Activated naive CD8-positive, alpha-beta T cell treated with anti-CD3 and anti-CD28 coated beads, Interleukin-2, amount 50 U/mL, for 16 hours (primary cell): ENCODE measurements at places on chromosomes 7 and 10.

DNA sequence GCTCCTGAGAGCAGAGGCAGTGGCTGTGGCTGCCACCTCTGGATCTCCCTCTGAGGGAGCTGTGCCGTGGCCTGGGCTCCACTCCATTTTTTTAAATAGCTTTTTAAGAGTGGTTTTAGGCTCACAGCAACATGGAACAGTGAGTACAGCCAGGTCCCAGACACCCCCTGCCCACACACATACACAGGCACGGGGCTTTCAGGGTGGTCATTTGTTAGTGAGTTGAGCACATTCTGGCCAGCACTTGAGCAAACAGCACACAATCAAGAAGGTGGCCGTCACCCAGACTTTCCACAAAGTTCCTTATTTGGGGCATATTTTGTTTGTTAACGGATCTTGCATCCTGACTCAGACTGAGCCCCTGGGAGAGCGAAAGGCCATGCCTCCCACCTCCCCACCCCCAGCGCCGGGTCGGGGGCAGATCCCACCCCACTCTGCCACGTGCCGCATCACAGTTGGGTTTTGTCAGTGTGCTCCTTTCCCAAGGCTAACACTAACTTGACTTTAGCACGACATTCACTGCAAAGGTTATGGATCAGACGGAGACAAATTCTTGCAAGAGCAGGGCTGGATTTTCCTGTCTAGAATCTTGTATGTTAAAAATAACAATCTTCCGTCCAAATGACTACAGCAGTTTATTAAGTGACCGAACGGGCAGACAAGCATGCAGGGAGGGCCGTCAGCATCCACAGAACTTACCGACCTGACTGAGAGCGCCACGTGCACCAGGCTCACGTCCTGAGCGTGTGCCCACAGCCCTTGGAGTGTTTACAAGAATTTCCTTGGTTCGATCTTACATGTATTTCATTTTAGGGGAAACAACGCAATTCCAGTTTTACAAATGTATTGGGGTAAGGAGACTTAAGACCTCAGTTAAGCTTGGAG, 156.5 kb upstream of the NPS start:
- DNase-seq, result no peak

DNA sequence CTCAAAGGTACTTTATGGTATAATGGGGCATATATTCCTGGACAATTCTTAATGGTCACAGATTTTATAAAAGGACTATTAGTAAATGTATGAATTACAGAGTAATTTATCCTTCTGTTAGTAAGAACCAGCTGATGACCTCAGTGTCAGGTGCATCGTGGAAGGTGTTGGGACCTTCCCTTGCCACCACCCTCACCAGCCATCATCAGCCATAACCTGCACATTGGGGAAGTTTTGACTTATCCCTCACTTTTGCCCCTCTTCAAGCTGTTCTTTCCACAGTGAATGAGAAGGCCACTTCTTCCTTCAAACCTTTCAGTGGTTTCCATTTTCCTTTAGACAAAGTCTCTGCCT, 52.2 kb downstream of the FIGNL1 start:
- DNase-seq, result no peak

- no peak for DNase-seq
Observed at GRCh38 chr10:121880895-121881294, 46.9 kb downstream of the ATE1 start.

DNA sequence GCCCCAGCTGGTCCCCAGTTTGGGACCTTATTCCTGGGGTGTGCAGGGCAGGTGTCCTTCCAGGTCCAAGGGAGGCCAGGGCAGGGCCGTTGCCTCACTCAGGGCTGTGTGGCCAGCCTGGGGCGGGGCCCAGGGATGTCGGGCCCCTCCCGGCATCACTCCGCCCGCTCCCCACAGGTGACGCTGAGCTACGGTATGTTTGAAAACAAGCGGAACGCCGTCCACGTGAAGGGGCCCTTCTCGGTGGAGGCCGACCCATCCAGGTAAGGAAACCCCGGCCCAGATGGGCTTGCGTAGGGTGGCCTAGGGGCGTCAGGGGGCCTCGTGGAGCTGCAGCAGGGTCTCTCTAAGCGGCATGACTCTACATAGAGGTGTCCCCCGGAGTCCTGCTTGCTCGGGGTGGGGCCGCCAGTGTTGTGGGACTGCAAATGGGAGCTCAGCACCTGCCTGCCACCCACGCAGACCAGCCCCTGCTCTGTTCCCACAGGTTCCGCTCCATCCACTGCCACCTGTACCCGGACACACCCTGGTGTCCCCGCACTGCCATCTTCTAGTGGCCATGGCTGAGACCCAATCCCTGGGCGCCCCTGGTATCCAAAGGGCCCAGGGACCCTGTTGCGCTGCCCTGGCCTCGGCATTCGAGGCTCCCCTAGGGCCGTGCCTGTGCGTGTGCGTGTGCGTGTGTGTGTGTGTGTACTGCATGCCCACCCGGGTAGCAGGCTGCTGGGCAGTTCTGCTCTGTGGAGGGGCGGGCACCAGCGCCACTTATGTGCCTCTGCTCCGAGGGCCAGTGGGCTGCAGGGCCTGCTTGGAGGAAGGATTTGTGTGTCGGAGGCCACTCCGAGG, 7.3 kb downstream of the LFNG start:
- DNase-seq, result no peak

- DNase-seq, result no peak
Observed at GRCh38 chr7:19024261-19024660, 93.2 kb downstream of the TWIST1 start.

- DNase-seq, result no peak
Observed at GRCh38 chr10:29473406-29474100, 161.2 kb downstream of the SVIL start.

- no peak for DNase-seq
Observed at GRCh38 chr7:149683181-149683580, 90.2 kb downstream of the ZNF467 start.

- no peak for DNase-seq
Observed at GRCh38 chr7:157932498-157933218, 595.9 kb downstream of the DNAJB6 start.

DNA sequence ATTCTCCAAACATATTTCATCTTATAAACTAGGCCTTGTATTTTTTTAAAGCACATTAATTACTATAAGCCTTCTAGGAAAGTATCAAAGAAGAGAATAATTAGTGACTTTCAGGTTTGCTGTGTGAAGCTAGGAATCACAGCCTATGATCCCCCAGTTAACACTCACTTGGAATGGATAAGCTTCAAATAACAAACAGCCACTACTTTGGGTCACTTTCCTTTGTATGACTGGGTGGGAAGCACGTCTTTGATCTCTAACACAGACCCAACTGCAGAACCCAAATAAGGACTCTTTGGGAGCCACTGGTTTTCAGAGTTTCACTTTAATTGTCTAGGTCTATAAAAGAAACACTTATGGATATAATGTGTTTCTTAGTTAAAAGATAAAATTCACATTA, 769.3 kb downstream of the MAGI2 start:
- no peak for DNase-seq

DNA sequence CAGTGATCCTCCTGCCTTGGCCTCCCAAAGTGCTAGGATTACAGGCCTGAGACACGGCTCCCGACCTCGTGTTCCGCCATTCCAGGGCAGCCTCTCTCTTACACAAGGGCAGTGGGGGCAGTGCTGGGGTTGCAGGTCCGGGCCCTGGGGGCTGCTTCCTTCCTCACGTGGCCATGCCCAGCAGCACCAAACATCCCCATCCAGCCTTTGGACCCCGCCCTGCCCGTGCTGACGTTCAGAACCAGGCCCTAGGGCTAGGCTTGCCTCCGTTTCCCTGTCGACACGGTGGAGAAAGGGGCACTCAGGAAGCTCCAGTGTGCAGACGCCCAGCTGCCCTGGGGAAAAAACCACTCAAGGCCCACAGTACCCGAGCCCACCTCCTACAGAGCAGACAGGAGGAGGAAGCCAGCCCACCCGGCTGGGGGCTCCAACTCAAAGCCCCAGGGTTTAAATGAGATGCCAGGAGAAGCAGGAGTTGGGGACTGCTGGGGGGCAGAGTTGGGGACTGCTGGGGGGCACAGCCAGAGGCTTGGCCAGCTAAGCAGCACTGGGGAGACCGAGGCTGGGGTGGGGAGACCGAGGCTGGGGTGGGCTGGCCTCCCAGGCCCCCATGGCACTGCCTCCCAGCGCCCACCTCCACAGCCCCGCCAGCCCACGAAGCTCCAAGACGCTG, 35.9 kb downstream of the ADAP1 start:
- no peak for DNase-seq

DNA sequence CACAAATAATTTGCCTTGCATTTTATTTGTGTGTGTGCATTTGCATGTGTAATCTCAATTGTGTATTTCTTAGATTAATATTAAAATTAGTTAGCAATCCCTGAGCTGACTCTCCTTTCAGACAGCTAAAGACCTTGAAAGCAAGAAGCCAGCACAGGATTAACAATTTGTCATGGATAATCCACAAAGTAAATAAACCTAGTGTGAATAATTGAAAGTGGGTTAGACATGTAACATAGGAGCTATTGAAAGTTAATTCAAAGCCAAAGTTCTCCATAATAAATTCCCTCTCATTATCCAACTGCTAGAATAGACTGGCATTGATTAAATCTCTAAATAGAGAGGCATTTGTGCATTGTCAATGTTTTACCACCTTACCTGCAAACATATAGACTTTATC, 326.1 kb downstream of the PLXDC2 start:
- DNase-seq, result no peak

GRCh38 chr10:91607646-91608403, 25.0 kb downstream of the PPP1R3C start:
- no peak for DNase-seq

DNA sequence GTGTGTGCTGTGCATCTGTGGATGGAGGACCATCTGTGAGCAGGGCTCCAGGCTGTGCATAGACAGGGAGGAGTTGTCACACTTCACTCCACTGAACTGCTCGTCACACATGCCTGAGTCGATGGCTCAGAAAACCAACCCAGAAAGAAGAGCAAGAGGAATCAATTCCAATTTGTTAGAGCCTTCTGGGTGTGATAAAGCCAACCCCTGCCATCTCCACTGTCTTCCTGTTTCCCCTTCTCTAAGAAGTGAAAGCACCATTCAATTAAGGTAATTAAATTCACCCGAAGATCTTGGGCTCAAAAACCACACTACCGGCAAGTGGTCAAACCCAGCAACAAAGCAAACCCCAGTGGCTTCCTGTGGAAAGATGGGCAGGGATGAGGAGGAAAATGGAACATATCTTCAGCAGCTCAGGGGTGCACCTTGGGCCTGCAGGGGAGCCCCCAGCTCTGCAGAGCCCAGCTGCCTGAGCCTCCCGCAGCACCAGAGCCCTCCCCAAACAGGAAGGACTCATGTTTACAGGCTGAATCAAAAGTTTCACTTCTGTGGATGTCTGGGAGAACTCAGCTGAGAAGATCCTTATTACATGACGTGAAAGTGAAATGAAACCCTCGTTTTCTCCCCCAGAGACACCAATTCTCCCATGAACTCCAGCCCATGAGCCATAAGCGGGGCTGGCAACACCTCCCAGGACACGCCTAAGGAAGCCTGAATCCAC, 10.9 kb downstream of the C10orf71 start:
- no peak for DNase-seq

GRCh38 chr10:95388539-95388938, 97.7 kb upstream of the PDLIM1 start:
- DNase-seq, result no peak

- no peak for DNase-seq
Observed at GRCh38 chr10:22821501-22821900, 106.4 kb upstream of the ARMC3 start.

DNA sequence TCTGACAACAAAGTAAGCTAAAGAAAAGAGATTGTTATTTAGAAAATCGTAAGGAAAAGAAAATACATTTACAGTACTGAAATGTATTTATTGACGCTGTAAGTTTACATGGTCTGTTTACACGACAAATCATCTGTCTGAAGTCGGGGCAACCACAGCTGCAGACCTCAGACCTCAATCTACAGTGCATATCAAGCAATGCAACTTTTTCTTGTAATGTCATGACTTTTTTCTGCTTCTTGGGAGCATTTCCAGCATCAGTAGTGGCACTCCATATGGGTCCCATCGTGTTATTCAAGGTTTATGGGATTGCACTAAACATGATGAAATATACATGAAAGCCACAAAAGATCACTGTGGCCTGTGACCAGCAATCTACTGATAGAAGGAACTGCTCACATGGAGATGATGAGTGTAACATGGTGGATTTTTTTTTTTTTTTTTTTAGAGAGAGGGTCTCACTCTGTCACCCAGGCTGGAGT, 77.1 kb downstream of the MTPN start:
- DNase-seq, result no peak

- DNase-seq, result no peak
Observed at GRCh38 chr7:148334959-148335577, 255.5 kb upstream of the C7orf33 start.

- no peak for DNase-seq
Observed at GRCh38 chr10:78899996-78900714, 168.6 kb upstream of the ZMIZ1 start.

DNA sequence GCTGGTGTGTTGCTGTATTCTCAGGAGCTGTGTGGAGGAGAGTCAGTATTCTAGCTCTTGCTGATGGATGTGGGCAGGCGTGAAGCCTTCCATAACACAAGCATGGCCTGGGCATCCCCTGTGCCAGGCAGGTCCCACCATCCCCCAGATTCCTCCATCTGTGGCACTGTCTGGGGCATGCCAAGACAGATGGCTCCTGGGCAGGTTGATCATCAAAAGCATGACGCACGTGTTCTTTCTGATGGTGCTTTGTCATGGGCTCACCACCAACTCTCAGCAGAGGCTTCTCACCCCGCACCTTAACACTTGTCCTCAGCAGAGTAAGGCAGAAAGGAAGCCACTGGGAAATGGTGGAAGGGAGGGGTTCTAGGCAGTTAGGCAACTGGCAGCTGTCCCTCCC, 364.3 kb downstream of the PLXNA4 start:
- no peak for DNase-seq

GRCh38 chr10:91700788-91701444, 68.0 kb upstream of the PPP1R3C start:
- no peak for DNase-seq

DNA sequence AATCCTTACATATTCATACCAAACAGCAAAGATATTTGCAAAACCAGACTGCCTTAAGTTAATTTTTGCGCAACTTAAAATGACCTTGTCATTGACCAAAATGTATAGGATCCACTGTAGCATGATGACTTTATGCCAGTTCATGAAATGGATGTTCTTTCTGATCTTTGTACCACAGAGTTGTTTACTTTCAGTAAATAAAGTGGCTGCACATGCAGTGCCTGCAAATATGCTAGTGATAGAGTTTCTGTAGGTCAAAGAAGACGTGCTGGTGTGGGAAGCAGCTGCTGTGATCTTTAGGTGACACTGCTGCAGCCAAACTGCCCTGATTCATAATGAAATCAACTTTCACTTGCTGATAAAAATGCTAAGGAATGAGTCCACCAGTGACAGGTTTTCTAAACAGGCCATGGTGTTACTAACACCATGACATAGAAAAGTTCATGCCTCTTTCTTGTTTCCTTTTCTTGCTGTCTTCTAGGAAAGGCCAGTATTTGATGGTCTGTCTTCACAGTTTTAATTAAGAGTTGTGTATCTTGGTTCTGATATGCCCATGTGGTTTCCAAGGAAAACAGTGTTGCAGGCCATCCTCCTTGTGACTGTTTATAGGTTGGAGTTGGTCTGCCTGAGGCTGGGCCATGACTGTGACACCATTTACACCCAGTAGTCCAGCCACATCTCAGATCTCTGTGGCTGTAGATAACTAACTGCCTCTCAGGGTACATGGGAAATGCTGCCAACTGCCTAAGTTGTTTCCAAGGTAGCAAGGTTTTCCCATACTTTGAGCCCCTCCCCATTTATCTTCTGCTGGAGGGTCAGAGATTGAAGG, 62.5 kb downstream of the INSYN2A start:
- DNase-seq, result no peak

- no peak for DNase-seq
Observed at GRCh38 chr7:2990949-2991470, 52.7 kb downstream of the CARD11 start.
